Aorta (tissue), 5 donors: ENCODE measurements at places on chromosomes 1 and 21.

- no peak for DNase-seq
Measured at GRCh38 chr1:205508227-205508714, 3.8 kb downstream of the CDK18 start.

DNA sequence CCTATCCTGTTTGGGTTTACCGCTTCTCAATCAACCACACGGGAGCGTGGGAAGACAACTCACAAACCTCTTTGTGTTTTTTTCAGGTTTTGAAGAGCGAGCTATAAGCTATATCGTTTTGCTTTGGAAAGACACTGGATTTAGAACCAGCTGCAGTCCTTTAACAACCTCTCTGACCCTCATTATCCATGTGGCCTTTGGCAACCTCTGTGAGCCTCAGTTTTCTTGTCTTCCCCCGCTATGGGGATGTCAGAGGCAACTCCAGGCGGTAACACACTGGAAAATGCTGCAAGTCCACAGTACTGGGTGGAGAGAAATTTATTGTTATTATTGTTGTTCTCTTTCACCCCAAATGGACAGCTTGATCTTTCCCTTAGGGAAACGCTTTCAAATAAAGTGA, 100.0 kb downstream of the ETS2 start:
- no peak for DNase-seq

DNA sequence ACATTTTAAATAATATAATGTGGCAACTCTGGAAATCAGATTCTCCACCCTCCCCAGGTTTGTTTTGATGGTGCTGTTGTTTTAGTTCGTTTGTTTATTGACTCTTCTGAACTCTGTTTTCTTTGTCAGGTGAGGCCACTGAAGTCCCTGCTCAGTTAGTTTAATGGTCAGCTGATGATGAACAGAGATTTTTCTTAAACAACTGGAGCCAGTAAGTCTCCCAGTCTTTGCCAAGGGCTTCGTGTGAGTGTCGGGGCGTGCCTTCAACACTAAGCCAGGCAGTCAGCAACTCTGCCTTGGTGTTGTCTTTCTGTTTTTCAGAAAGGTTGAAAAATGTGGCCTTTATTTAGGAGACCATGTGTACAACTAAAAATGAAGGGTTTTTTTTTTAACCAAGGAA, 58.9 kb downstream of the TEX35 start:
- no peak for DNase-seq

DNA sequence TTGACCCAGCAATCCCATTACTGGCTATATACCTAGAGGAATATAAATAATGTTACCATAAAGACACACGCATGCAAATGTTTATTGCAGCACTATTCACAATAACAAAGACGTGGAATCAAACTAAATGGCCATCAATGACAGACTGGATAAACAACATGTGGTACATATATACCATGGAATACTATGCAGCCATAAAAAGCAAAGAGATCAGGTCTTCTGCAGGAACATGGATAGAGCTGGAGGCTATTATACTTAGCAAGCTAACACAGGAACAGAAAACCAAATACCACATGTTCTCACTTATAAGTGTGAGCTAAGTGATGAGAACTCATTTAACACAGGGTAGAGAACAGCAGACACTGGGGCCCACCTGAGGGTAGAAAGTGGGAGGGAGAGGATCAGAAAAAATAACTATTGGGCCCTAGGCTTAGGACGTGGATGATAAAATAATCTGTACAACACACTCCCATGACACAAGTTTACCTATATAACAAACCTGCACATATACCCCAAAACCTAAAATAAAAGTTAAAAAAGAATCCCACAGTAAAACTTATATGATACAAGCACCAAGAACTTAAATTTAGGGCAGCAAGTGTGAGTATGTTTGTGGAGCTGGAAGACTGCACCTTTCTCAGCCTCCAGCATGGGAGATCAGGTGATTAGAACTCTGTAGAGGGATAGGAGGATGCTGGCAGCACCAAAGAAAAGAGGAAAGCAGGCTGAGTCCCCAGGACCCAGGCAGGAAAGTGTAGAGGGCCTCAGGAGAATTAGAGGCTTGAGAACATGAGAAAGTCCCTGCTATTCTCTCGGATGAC, 320.8 kb upstream of the USP24 start:
- no peak for DNase-seq

DNA sequence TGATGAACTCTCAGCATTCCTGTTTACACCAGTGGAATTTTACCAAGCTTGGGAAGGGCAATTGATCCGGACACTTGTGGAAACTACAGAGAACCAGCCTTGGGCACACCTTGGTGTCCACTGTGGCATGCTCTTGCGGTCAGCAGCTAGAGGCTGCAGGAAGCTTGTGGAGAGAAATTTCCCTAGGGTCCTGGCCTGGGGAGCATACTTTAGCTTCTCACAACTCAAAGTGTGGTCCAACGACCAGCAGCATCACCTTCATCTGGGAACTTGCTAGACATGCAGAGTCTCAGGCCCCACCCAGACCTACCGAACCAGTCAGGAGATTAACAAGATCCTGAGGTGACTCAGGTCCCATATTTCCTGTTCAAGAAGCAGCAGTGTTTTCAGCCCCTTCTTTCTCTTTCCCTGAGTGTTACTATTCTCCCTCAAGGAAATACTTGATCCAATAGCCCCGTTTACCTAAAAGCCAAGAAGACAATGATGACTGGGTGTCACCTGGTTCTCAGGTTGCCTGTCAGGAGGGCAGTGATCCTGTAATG, 55.7 kb upstream of the KCNE2 start:
- no peak for DNase-seq

DNA sequence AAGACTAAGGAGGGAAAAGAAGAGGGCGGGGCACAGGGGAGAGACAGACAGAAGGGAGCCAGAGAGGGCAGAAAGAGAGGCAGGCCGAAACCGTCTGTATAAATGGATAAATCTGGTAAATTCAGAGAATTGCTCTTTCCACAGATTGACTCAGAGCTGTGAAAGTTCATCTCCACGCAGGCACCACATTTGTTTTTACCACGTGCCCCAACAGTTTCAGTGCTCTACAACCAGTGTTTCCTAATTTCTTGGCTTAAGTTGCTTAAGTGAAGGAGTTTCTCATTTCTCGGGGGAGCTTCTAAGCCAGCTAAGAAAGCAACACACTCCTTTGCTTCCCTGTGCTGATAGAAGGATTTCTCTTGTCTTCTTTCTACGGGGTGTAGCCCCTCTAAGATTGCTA, 87.1 kb downstream of the ENAH start:
- DNase-seq = no peak

DNA sequence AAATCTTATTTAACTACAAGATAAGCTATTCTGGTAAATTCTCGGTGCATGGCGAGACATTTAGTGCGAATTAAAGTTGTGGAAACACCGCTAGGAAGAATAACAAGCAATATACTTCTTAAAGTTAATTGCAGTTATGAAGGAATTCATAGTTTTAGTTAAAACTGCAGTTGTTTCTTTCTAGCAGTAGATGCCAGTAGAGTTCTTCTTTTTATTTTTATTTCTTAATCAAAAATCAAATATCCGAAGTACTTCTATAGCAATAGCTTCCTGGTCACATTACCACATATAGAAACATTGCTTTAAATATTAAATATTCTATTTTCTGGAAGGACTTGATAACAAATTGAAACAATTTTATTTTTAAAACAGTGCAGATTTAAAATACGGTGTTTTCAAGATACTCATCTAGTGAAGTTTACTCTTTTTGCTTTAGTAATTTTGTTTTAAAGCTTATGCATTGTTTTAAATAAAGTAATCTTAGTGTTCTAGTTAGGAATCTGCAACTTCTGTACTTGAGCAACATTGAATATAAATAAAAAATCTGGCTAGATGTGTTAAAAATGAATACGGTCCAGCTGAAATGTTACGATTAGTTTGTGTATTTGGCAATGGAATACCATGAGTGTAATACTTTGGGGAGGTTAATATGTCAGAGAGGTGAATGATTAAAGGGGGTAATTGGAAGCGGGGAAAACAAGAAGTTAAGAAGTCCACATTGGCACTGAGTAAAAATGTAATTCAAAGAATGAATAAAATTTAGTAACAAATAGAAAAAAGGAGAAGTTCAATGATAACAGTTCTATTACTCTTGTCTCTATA, 2.7 kb upstream of the PRKACB start:
- no peak for DNase-seq

GRCh38 chr1:225554216-225554812, 98.6 kb downstream of the ENAH start:
- DNase-seq = no peak

GRCh38 chr1:59309392-59309791, 12.5 kb downstream of the FGGY start:
- no peak for DNase-seq

DNA sequence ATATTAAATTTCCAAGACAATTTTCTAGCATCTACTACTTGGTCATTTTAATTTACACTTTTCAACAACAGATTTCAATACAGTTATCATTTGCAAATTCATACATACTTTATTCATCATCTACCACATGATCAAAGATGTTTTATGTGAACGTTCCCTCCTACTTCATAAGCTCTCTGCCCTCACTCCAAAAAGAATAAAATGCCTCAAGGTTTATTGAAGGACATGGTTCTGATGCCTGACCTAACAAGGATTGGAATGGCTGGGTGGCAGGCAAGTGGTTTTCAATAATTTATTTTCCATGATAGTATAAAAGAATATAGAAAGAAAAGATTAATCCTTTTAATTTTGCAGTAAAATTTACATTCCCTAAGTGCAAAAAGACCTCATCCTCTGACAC, 5.4 kb downstream of the CDKN2C start:
- DNase-seq = no peak

DNA sequence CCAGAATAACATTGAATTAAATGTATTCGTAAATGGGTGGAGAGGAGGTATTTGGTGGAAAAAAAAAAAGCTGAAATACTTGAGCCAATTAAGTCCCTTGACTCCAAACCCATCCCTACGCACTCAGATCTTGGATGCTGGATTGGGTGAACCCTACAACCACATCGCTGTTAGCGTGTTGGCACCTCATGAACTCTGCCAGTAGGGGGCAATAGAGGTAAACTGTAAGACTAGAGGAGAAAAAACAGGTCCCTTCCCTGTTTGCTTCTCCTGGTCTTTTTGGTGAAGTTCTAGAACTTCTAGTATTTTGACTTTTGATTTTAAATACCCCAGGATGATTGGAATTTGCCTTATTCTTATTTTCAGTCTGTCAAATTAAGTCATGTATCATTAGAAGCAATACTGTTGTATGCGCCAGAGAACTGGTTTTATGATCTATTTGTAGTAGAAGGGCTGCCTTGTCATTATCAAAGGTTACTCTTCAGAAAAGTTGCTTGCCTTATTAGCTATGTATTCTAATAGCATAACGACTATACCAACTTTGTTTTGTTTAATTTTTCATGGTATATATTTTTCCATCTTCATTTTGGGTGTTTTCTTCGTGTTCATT, 1.9 kb upstream of the OR13G1 start:
- no peak for DNase-seq

DNA sequence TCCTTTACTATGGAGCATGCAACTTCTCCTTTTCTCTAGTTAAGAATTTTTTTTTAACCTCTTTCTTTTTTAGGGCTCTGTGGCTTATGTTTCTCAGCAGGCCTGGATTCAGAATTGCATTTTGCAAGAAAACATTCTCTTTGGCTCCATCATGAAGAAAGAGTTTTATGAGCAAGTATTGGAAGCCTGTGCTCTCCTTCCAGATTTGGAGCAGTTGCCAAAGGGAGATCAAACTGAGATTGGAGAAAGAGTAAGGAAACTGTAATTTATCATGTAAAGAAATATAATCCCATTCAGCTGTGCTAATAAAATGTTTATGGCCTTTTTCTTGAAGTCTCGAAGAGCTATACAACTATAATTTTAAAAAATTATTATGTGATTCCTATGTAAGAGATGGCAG, 70.1 kb downstream of the HSPA13 start:
- no peak for DNase-seq

- no peak for DNase-seq
Measured at GRCh38 chr1:44235808-44236207, 22.5 kb downstream of the DMAP1 start.

- DNase-seq = no peak
Measured at GRCh38 chr21:31173881-31174555, 135.7 kb upstream of the KRTAP19-8 start.

GRCh38 chr1:174914991-174915390, 84.8 kb upstream of the CACYBP start:
- no peak for DNase-seq

DNA sequence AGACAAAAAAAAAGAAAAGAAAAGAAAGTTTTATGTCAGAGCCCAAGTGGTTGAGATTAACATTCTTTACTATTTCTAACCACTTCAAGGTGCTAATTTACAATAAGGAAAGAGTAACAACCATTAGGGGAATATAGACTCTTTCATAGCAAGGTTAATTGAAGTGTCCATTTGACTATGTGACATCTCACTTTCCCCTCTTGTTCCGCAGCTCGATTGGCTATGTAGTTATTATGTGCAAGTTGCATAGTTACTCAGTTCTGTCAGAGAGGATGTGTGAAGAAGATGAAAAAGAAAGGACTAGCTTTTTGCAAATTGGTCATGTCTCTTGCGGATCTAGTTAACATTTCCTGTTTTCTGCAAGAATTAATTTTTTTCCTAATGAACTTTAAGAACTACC, 273.7 kb downstream of the RGS7 start:
- no peak for DNase-seq

GRCh38 chr1:21664806-21665588, 4.2 kb downstream of the RAP1GAP start:
- DNase-seq = peak; percentile 49

DNA sequence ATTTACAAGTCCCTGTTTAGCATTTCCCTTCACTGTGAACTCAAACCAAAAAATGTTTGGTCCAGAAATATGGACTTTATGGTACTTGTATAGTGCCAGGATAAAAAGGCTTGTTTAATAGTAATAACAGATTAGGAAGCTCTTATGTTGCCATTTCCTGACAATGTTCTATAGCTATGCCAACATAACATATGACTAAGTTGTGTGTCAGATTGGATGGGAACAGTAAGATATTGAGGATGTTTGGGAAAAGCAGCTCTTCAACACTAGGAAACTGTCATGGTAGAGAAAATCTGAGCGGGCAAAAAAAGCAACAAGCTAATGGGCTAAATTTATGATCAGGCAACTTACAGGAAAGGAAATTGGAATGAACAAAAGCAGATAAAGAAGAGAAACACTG, 287.1 kb upstream of the ADGRL4 start:
- DNase-seq = no peak

GRCh38 chr1:148263906-148264255, 111.8 kb upstream of the NBPF11 start:
- DNase-seq = no peak

GRCh38 chr21:45870851-45871615, 110.5 kb upstream of the COL6A1 start:
- DNase-seq = peak; percentile 54

GRCh38 chr1:21368515-21369289, 71.2 kb upstream of the NBPF3 start:
- peak; percentile 93 for DNase-seq

DNA sequence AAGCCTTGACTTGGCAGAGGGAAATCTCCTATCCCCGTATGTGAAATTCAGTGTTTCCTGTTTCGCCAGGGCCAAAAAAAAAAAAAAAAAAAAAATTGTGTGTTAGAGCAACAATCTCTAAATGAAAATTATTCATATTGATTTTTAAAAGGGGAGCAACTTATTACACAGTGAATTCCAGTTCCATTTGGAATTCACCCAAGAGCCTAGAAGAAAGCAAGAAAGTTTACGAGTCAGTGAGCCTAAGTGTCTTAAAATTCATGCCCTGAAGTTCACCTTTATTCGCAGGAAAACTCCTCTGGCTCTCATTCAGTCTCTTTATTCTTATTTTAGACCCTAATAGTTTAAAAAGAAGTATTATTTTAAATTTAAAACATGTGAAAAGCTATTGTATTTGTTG, 42.1 kb upstream of the HUNK start:
- no peak for DNase-seq
